ENCODE measurements at places on chromosomes 5 and 9.

GRCh38 chr5:95075111-95075510 lies 209.8 kb downstream of the MCTP1 start:
- DNase-seq: no peak

- DNase-seq: no peak
These were observed 327.5 kb downstream of the TMEM232 start for GRCh38 chr5:110398951-110399350.

DNA sequence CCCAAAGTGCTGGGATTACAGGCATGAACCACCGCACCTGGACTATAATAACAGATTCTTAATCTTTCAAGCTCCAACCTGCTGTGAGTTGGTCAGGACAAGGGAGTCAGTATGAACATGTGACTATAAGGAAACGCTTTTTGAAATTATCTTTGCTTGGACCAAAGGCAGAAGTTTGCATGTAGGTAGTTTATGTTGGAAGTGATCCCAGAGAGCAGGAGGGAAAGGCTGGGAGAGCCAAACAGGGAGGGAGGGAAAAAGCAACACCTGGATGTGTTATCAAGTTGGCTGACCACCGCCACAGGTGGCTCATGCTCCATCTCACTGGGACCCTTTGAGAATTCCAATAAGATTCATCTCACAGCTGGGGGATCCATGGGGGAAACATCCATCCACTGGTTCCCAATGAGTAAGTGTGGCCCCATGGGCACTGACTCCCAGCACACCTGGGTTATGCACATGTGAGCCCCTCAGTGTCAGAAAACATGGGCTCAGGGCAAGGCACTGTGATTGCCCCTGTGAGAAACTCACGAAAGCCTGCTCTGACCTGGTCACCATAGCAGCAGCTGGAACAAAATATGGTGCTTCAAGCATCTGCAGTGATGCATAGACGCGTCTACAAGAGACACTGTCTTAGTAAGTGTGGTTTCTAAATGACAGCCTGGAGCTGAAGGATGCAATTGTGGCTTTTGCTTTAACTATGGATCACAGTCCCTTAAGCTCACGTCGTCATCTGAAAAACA lies 62.1 kb downstream of the ARSB start:
- DNase-seq: no peak

- DNase-seq: no peak
These were observed 27.2 kb downstream of the CMYA5 start for GRCh38 chr5:79716839-79717238.

- no peak for DNase-seq
These were observed 29.7 kb downstream of the PPP1R2B start for GRCh38 chr5:156879665-156880285.

DNA sequence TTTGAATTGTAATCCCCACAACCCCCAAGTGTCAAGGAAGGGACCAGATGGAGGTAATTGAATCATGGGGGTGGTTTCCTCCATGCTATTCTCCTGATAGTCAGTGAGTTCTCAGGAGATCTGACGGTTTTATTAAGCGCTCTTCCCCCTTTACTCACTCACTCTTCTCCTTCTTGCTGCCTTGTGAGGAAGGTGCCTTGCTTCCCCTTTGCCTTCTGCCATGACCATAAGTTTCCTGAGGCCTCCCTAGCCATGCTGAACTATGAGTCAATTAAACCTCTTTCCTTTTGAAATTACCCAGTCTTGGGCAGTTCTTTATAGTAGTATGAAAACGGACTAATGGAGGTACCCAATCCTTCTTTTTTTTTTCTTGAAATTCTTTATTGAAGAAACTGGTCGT lies 2.2 kb upstream of the CEP120 start:
- no peak for DNase-seq

DNA sequence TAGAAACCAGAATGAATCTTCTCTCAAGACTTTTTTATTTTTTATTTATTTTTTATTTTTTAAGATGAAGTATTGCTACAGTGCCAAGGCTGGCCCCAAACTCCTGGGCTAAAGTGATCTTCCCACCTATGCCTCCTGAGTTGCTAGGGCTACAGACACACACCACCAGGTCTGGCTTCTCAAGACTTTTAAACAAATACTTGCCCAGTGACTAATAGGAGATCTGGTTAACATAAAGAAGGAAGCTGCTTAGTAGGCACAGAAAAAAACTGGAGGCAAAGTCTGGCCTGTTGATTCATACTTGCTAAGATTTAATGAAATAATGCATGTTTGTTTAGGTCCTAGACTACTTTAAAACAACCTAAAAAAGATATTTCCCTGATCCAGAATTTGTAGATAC lies 43.8 kb downstream of the SLC38A9 start:
- DNase-seq: no peak

Data from mesenteric fat pad (tissue), 1 donor.